ENCODE measurements at places on chromosomes 3 and 15.
A peak's percentile ranks its signal among the peaks of the same experiment; 100 is the strongest.

GRCh38 chr3:41169023-41169422 is 30.3 kb upstream of the CTNNB1 start:
- no peak for DNase-seq

DNA sequence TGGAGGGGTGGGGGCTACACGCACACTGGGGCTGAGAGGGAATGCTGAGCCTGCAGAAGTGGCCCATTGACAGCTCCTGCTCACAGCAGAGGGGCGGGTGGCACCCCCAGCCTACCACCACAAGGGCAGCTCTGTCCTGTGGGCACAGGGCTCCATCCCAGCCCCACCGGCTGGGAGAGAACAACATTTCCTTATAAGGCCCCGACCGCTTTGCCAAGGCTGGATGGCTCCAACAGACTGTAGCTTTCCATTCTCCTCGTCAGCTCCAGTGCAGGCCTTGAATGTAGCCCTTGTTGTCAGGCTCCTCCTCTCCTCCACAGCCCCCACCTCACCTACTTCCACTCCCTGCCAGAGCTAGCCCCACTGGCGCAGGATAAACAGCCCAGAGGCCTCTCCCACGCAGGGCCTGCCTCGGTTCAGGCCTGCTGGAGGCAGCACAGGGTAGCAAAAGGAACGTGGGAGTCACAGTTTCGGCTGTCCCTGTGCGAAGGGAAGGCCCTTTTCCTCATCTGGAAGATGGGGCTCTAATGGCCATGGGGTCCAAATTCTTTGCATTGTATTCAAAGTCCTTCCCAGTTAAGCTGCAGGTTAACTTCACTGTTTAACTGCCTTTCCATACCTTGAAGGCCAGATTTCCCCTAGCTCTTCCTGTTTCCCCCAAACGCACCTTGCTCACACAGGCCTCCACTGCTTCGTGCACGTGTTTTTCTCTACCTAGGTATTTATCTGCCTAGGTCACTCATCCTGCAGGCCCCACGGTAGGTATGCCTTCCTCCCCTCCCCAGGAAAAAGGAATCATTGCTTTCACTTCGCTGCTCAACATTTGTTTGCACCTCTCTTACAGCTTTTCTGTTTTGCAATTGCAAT is 101.6 kb upstream of the LPP start:
- no peak for DNase-seq

DNA sequence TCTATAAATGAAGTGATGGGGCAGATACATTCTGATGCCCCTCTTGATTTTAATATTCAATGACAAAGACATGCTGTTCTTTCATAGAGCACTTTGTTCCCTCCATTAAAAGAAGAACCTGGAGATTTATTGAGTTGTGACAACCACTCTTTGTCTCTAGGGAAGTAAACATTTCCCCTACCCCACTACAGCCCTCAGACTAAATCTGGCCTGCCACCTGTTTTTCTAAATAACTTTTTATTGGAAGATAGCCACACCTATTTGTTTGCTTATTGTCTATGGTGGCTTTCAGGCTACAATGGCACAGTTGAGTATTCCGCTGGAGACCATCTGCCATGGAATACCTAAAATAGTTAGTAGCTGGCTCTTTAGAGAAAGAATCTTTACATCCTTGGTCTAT is 41.2 kb upstream of the ZNF385D start:
- DNase-seq = no peak

DNA sequence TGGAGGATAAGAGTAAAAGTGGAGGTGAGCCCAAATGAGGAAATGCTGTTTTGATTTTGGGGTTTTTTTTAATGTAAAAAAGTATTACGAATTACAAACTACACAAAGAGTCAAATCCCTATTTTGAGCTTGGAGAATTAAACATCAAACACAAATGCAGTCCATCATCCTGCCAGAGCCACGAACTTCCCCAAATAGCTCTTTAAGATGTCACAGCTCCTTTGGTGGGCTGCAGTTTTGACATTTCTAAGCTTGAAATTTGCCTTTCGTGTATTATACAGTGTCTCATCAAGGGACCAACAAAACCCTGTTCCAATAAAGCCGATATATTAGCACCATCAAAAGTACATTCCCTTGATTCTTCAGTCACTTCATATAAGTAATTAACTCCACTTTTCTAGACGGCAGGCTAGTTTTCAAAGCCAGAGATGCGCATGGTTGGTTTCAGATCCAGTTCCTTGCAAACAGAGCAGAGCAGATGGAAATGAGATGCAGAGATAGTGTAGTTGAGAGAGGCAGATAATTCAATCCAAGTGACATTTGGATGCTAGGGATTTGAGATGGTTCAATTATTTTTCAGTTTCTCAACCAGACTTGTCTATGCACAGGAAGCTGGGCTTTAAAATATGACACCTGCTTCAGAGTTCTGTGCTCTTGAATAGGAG is 580.9 kb downstream of the EDEM1 start:
- DNase-seq = no peak

GRCh38 chr3:51530485-51530884 is 8.0 kb upstream of the RAD54L2 start:
- DNase-seq = no peak

GRCh38 chr3:160806094-160806493 is 50.1 kb downstream of the PPM1L start:
- DNase-seq = no peak

- no peak for DNase-seq
Observed at GRCh38 chr15:88089024-88089620, 167.4 kb downstream of the NTRK3 start.

DNA sequence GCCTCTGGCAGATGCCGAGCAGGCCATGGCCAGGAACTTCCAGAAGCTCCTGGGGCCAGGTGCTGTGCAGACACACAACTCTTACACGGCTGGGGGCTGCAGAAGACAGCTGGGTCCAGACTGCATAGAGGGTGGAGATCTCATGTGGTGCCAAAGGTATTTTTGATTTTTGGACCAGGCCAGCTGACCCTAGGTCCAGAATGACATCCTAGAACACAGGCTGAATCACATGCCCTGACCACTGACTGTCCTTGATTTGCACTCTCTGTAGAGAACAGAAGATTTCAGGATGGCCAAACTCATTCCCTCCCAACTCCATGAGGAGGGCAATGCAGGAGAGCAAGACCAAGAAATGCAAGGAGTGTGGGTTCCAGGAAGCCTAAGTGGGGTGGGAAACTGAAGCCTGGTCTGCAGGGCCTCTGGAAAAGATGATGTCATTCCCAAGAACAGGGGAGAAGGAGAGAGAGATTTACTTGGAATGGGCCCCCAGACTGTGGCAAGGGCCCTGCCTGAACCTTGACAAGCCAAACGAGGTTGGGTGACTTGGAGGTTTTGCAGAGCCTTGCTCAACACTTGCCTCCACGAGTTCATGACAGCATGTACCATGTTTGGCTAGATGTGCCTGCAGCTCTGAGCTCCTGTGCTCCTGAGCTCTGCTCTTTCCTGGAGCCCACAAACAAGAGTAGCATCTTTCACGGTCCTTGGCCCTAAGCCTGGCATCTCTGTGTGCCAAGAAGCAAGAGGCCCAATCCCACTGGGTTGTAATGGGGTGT is 38.5 kb upstream of the CTSH start:
- no peak for DNase-seq

DNA sequence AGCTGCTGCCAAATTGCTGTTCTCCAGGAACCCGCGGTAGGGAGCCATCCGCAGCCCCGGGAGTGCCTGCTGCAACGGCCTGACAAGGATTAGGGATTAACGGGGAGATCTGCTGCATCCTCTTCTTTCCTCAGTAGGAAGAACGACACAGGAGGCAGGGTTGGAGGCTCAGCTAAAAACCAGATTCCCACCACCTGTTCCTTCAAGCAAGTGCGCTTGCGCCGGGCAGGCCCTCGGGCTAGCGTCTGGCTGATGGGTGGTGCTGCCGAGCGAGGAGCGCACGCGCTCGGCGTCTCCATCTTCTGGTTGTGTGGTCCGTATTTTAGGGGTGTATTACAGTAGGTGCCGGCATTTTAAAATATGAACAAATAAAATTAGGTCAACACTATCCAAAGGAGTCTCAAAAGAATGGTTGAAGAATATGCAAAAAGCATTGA is 25.4 kb upstream of the SLC25A26 start:
- DNase-seq = peak; percentile 28

DNA sequence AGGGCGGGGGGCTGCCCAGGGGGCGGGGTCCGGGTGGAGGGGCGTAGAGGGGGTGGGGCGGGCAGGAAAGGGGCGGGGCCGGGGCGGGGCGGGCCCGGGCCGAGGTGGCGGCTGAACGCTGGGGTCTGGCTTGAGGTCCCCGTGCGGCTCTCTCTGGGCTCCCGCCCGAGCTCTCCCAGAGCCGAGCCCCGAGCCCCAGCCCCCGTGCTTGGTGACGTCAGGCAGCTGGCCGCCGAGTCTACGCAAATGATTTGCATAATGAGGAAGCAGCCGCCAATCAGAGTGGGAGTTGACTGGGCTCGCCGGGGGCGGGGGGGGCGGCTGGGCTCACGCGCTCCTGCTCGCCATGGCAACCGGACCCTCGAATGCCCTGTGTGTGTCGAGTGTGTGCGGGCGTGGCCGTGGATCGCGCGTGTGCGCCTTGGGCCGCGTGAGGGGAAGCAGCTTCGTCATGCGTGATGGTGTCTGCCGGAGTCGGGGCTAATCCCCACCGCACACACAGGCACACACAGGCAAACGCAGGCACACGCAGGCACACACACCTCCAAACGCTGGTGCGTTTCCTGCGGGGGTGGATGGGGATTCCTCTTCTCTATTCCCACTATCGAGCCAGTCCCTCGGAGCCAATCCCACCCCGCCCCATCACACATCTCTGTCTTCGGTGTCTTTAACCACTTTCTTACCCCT is at the start of gene CELF6:
Gene CELF6 (minus strand): TSS at position 173 of the 687 bp plus-strand sequence. CDS start 283 bp downstream, outside the sequence.
- peak; percentile 62 for DNase-seq

Data from activated CD4-positive, alpha-beta T cell treated with anti-CD3 and anti-CD28 coated beads, Interleukin-2, Interleukin-6, amounts not matched to agents 100 ng/mL and 50 ng/mL, durations not matched to agents 16 hours and 8 hours (primary cell).